ENCODE measurements at places on chromosomes 5 and 9.
A peak's percentile ranks its signal among the peaks of the same experiment; 100 is the strongest.

DNA sequence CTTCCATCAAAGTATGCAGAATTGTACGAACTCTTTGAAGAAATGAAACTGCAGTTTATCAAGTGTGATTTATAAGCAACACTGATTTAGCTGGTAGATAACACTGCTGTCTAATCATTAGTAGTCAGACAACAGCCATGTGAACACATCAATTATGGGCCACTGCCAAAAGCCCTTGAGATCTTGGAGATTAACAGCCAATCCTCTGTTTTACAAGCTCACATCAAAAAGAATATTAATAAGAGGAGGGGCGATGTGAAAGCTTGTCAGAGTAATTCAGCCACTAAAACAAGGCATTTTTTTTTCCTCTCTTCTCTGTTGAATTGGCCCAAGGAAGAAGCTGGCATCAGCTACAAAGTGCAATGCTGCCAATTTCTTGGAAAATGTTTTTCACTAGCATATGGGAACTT, 28.1 kb downstream of the ZNF608 start:
- no peak for DNase-seq

GRCh38 chr9:3059781-3060468, 216.0 kb upstream of the PUM3 start:
- DNase-seq: no peak

DNA sequence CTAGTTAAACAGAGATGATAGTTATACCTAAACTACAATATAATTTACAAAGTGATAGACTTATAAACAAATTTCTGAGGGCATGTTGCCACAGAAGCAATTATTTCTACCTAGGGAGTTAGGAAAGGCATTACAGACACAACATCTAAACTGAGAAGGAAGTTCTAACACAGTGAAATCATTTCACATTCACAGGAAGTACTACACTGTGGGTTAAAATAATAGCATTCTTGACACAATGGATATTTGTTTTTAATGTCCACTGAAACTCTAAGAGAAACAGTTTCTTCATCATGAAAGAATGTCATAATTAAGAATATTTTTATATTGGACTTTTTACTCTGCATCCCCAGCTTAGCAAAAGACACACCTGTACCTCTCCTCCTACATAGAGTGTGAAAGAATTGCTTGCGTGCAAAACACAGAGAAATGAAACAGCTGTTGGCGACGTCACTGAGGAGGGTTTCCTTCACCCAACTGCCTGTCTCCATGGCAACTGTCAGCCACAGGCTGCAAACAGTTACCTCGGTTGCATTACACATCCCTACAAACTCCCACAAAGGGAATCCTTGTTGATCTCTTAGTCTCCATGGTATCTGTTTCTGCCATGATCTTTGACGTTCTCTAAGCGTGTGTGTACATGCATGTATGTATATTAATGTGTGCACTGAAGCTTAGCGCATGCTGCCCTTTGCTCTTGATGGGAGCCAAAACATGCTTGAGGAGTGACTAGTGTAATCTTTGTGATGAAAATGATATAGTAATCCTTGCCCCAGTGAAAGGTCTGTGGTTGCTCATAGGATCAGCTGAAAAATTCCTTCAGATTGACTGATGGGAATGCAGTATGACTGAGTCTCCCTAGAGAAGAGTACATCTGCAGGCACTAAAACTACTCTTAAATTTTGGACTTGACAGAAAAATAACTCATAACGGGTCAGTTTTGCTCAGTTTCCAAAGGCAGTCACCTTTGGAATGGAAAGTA, 168.5 kb downstream of the ACTL7B start:
- peak; percentile 24 for DNase-seq

DNA sequence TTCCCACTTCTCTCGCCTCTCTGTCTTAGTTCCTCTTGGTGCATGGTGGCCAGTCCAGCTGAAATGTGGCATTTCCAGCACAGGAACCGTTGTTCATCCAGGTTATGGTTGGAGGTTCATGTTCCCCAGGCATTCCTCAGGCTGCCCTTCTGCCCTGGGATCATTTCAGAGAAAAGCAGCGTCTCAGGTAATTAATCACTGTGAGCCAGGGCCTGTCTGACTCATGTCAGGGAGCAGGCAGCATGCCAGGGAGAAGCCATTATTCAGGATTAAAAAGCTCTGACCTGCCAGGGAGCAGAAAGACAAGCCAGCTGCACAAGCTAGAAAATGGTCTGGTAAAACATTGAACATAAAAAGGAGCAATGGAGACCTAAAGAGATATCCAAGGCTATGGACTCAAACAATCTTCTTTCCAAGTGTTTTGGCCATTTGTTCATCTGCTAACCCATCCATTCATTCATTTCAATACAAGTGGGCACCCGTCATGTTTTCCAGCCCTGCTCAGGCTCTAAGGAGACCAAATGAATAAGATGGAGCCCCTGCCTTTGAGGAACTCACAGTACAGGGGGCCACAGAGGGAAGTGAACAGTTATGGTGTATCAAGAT, 241.4 kb downstream of the DRD1 start:
- no peak for DNase-seq

DNA sequence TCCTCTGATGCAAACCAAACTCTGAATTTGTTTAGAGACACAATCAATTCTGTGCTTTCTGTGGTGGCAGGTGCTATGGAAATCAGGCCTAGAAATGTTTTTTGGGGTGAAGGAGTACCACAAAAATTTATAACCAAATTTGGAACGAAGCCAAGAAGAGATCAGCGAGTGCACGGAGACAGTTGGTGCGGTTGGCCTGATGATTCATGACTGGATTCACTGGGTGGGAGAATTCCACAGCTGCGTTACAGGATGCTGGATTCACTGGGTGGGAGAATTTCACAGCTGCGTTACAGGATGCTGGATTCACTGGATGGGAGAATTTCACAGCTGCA, 135.6 kb upstream of the IRX4 start:
- no peak for DNase-seq

- no peak for DNase-seq
Measured at GRCh38 chr5:126233256-126233655, 190.0 kb upstream of the GRAMD2B start.

DNA sequence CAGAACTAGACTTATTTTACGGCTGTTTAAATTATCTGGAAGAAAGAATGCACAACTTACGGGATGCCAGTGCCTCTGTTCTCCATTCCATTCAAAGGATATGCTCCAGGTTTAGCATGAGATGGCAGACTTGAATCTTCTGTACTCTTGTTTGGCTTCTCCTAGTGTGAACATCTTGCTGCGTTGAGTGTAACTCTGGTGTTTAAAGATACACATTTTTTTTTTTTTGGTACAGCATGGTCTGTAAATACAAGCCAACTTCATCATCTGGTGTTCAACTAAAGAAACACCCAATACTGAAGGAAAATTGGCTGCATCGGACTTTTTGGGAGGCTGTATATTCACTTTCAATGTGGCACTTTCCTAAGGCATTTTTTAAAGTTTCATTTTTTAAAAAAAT, 7.4 kb upstream of the MIER3 start:
- no peak for DNase-seq

DNA sequence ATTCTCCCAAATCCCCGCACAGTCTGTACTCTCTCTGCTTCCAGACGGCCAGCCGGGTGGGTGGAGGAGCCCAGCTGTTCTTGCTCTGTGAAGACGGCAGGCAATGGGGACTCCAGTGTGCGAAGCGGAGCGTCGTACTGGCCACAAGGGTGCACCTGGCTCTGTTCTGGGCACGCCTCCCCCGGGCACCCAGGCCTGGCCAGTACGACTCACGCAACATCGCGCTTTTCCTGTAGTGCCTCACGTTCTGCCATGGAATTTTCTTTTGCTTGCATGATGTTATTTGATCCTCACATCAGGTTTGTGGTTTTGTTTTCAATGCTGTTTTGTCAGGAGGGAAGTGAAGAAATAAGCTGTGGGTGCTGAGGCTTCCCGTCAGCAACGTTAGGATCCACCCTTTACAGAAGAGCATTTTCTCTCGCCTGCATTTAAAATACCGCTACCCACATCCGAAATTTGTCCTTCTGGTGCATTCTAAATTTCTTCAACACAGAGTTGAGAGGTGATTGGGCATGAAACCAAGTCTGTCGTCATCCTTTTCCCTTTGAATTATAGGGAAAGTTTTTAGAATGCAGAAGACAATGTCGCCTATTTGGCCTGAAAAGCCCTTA, 311.7 kb downstream of the TRIM36 start:
- peak; percentile 43 for DNase-seq

GRCh38 chr9:23582836-23583235, 243.2 kb downstream of the ELAVL2 start:
- no peak for DNase-seq

GRCh38 chr5:56176155-56176798, 56.9 kb downstream of the ANKRD55 start:
- peak; percentile 83 for DNase-seq

DNA sequence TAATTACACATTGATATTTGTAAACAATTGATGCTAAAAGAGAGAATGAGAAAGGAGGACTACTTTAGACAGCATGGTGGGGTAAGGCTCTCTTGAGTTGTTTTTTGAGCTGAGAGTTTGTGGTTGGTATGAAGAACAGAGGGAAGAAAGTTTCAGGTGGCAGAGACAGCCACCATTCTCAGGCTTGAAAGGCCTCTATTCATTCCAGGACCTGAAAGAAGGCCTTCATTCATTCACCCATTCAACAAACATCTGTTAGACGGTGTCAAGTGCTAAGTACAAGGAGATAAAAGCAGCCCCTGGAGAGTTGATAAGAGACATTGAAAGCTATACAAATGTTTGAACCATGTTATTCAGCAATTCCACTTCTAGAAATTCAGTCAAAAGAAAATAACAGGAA, 21.7 kb upstream of the ADAM19 start:
- no peak for DNase-seq

DNA sequence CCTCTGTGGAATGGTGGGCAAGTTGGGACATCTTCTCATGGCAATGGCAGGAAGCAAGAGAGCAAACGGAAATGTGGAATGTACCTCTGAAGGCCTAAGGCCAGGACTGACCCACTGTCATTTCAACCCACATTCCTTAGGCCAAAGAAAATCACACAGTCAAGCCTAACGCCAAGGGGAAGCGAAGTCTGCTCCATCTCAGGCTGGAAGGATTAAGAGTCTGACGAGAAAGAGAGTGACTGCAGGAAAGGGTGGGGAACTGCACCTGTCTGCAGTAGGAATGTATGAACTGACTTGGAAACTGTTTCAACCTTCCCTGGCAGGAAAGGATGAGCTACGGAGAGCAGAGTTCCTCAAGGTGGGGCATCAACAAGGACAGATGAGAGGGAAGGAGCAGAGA, 90.2 kb upstream of the TAS2R1 start:
- no peak for DNase-seq

DNA sequence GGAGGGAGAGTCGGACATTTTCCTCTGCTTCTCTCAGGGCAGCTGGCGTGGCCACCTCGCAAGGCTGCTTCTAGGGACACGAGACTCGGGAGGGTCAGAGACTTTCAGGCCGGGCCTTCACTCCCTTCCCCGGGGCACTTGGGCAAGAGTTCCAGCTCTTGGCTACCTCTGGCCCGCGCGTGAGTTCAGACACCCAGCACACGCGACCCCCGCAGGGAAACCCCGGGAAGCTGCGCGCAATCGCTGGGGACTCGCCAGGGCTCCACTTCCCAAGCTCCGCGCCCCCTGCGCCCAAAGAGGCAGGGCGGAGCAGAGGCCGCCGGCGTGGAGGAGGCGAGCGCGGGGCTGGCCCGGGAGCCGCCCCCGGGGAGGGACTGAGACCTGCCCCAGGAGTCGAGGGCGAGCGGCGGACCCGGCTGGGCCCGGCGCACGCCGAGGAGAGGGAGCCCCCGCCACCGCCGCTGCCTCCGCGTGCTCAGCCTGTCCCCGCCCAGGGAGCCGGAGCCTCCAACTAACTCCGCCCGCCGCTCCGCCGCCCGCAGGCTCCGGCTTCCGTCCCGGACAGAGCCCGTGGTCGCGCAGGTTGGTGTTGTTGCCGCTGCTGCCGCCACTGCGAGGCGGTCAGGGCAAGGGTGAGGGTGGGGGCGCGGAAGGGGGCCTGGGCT, at the start of gene PAM:
Gene PAM (plus strand): TSS at position 539 of the 665 bp plus-strand sequence. CDS start 110,891 bp downstream, outside the sequence.
- DNase-seq: peak; percentile 87

Data from adipocyte (in vitro differentiated cells).